ENCODE measurements at places on chromosomes 5 and 9.

- DNase-seq = no peak
Measured at GRCh38 chr5:173045474-173045873, 10.7 kb upstream of the CREBRF start.

DNA sequence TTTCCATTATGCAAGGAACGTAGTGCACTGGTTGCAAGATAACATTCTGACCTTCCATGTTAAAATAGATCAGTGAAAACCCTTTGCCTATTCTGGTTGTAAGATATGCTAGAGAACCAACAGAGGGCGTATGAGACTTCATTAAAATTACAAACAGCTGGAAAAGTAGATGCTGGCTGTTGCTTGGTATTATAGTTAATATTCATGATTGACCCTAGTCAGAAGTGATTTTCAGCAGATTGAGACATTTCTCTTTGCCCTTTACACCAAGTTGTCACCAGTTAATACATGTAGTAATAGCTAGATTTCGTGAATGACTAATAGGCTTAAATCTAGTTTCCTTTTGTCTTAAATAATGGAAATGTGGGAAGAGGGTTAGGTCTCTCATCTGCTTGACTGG lies 13.8 kb upstream of the FGF18 start:
- no peak for DNase-seq

- no peak for DNase-seq
Measured at GRCh38 chr9:2767800-2768677, 50.7 kb downstream of the KCNV2 start.

DNA sequence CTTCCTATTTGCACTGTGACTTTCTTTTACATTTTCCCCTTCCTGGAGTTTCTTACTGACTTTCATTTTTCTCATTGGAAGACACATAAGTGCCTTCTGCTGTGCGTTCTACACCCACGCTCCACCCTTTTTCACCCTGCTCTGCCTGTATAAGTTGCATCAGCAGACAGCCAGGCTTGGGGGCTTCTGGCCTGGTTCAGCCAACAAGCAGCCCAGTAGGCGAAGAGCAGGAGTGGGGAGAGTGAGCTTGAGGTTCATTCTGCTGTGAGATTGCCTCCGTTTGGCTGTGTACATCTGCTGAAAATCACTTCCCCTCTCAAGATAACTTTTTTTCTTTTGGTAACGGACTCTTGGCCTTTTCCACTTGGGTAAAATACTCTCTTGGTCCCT lies 38.4 kb downstream of the RASGRF2 start:
- no peak for DNase-seq

GRCh38 chr5:59798862-59799667 lies 94.5 kb downstream of the PDE4D start:
- no peak for DNase-seq

DNA sequence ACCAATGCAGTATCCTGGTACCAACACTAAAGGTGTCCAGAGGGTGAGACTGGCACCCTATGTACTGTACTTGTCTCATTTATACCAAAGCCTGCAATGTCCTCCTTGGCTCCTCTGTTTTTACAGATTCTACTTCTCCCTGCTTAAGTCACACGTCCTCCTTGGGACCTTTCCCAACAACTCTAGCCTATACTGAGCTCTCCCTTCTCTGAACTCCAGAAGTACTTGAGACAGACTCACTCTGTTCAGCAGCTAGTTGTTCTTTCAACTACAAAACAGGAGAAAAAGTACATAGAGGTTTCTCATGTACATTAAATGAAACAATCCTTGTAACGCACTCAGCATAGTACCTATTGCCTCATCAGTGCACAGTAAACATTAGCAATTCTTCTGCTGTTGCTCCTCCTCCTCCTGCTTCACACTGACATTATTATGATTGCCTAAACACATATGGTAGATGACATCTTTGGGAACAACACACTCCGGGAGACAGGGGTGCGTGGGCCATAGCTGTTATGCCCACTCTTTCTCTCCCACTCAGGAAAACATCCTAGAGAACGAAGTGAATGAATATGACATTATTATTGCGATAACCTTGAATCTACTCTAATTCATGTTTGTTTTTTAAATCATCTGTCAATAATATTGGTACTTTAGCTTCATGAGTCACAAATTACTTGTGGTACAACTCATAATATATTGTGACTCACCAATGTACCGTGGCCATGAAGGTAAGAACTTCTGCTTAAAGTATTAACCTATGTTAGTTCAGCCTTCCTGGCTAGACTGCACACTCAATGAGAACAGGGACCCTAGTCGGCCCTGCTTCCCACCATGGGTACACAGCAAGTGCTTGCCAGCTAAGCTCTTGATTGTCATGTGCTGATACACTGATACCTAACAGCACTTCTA lies 180.3 kb upstream of the ADRA1B start:
- no peak for DNase-seq

DNA sequence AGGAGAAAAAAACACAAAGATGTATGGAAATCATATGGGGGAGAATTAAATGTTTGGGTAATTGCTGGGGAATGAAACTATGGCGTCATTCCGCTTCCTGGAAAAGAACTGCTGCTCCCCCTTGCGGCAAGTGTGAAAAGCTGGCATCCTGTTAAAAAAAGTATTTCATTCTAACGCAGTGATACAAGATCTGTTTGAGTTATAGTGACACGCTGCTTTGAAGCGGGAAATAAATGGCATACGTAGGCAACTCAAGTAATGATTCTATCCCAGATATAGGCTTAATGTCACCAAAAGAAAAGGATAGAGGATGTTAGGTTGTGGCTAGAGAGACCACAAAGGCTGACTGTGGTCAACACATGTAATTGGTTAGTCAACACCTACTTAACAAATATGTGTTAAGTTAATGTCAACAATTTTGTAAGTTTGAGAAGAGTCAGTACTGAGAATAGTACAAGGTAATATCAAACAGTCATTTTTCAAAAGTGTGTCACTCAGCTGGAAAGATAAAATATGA lies 70.2 kb upstream of the ALDH1A1 start:
- peak; percentile 20 for DNase-seq

DNA sequence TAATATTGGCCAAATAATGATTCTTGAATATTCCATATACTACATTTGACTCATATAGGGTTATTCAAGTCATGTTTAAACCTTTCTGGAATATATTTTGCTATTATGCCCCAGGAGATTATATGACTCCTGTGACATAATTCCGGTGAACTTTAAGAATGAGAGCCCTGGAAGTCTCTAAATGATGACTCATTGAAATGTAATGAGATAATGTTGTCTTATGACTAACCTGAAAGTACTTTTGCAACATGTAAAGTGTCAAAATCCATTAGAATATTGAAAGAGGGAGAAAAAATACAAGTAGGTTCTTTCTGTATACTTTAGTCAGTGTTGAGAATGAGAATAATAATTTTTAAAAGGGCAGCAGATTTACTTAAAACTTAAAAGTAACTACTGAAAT lies 830.4 kb downstream of the MAT2B start:
- no peak for DNase-seq

GRCh38 chr5:132431632-132432031 lies 58.9 kb downstream of the IRF1 start:
- no peak for DNase-seq

DNA sequence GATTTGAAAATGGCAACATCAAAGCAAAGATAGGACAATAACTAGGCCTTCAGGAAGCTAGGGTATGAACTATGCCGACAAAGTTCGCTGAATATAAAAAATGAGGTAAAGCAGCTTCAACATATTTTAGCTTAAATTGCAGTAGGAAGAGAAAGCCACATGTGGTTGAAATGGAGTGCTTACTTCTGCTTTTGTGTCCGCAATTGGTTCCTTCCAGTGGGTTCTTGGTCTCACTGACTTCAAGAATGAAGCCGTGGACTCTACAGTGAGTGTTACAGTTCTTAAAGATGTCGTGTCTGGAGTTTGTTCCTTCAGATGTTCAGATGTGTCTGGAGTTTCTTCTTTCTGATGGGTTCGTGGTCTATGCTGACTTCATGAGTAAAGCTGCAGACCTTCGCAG lies 95.2 kb downstream of the APTX start:
- DNase-seq = no peak

- no peak for DNase-seq
Measured at GRCh38 chr9:136244122-136244968, 1.3 kb downstream of the QSOX2 start.

GRCh38 chr5:11324521-11325289 lies 563.7 kb upstream of the DAP start:
- no peak for DNase-seq

DNA sequence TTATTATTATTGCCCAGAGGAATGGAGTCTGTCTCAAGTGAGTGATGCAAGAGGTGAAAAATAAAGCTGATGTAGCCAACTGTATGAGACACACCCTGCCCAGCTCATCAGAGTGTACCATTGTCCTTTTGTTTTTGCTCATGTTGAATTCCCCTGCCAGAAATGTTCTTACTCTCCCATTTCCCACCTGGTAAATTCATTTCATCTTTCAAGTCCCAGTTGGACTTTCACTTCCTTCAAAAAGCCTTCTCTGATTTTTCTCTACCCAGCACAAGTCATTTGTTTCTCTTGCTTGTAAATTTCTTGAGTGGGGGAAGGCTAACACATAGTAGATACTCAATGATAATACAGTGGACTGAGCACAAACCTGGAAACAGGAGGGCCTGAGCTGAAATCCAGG lies 394.5 kb upstream of the ZNF462 start:
- no peak for DNase-seq

- DNase-seq = no peak
Measured at GRCh38 chr9:113620377-113621161, 157.0 kb downstream of the RGS3 start.

- no peak for DNase-seq
Measured at GRCh38 chr5:44900273-44900954, 91.7 kb downstream of the MRPS30 start.

DNA sequence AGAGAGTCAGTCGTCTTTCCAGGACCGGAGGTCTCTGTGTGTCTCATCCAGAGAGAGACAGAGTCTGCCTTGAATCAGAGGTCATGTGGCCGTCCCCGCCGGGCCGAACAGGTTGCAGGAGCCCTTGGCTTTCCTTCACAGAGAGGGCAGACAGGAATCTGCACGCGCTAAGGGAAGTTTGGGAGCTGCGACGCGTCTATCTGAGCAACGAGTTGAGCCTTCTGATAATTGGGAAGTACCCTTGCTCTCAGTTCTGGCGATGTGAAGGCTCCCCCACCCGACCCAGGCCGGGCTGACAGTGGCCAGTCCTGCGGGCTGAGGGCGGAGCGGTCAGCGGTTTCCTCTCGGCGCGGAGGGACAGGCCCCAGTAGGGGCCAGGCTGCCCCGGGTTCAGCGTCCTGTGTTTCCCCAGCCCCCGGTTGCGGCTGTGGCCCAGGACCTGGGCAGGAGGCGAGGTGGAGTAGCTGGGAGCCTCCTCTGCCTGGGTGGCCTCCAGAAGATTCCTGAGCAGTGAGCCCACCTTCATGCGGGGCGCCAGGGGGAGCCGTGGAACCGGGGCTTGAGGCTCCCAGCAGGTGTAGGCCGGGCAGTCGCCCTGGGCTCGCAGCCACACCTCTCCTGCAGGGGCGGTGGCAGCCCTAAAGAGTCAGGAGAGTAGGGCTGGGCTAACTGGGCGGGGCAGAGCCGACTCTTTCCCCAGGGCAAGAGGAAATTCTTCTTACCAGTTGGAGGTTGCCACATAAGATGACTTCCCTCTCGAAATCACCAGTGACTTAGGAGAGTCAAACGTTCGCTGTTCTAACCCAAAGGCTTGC lies 13.9 kb downstream of the NR2F1 start:
- no peak for DNase-seq

DNA sequence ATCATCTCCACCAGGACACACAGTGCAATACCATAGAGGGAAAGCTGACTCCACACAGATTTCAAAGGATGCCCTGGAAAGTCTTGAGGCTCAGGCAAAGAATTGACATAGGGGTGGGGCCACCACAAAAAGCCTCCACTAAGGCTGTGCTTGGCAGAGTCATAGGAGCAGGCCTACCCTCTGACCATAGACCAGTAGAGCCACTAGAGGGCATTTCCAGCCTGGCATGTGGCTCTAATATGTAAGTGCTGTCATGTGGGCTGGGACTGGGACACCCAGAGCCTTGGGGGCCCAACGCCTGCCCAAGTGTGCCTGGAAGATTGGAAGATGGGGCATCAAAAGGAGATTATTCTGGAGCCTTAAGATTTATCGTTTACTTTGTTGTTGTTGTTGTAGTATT lies 726.0 kb downstream of the DNAH5 start:
- no peak for DNase-seq

DNA sequence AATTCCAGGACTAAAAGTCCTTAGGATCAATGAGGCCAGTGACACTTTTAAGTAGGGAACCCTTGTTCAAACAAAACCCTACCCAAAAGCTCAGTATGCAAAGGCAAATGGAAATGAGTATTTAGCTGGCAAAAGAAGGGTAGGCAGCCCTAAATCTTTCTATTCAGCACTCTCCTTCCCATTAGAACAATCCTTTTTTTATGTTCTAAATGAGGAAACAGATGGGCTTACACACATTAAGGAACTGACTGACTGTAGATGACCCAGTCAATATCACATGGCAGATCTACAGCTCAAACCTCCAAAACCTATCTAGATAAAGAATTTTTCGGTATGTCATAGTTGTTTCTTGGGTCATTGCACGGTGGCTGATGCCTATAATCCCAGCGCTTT lies 7.2 kb downstream of the CSNK1A1 start:
- no peak for DNase-seq

GRCh38 chr5:57687596-57687995 lies 205.0 kb upstream of the ACTBL2 start:
- DNase-seq = no peak

GRCh38 chr9:120441426-120442307 lies 138.3 kb downstream of the CDK5RAP2 start:
- DNase-seq = no peak

DNA sequence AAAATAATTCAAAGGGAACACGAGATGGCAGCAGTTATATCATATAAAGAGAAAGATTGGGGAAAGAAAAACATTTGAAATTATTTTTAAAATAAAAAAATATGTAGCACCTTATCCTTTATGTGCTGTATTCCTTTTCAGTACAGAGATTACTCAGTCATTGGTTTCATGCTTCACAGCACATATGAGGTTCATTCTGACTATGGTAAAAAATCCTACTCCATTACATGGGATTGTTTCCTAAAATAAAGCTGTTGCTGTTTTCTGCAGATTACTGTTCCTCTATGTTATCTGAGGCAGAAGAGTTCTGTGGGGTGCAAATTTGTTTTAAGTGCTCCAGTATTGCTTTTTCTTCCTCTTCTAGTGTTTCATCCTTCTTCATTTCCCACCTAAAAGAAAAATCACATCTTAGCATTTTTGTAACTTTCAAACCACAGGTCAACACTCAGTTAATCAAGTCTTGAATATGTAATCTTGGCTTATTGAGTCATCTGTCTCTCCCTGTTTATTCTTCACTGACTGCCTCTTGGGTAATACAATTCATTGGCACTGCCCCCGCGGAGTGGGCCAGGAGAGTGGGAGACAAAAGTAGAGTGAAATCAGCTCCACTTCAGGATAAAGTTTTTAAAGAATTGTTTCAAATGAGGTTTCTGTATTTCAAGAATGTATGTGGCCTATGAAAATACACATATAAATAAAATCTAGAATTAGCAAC lies 412.5 kb upstream of the POU5F2 start:
- no peak for DNase-seq

Measured in activated CD8-positive, alpha-beta memory T cell treated with anti-CD3 and anti-CD28 coated beads for 1 hour (primary cell).